ENCODE measurements at places on chromosomes 3 and 15. TPM values are rescaled to one million over a fixed set of nuclear protein-coding genes. Genes with fewer than 3 reads are reported as not detected.

- no peak for DNase-seq
Measured at GRCh38 chr15:101718896-101719295, 5.4 kb downstream of the TARS3 start.

GRCh38 chr3:156323466-156323865, 203.1 kb downstream of the KCNAB1 start:
- no peak for DNase-seq

DNA sequence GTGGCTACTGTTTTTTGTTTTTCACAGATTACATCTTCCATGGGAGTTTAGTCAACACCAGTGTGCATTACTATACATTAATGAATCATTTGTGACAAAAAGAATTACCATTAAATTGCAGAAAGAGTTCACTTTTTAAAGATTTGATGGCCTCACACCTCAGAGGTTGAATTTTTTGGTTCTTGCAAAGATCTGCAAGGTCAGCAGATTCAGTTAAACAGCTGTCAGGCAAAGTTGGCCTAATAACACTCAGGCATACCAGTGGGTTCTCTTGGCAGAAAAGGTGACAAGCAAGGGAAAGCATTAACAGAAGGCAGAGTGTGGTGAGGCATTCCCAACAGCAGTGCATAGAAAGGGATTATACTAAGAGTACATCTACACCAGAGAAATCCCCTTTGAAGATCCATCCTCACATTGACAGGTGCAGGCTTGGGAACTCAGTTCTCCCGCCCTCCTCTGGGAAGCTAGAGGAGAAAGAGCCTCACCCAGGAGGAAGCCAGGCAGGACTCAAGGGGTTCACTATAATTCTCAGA, 24.3 kb upstream of the PTX3 start:
- no peak for DNase-seq

DNA sequence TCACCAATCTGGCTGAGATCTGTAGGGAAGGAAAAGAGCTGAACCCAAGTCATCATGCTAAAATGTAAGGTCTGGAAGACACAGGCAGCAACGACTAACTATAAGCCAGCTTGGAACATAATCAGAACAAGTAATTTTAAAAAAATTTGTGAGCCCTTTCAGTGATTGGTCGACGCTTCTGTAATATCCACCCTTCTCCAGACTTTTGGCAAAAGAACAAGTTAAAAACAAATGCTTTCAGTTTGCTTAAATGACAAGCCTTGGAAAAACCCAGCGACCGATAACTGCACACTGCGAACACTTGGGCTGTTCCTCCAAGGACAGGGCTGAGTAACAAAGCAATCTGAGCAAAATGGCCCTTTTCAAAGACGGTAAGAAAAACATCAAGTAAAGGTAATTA, 49.6 kb downstream of the PCSK6 start:
- DNase-seq: no peak

GRCh38 chr3:19213603-19214220, 65.4 kb downstream of the KCNH8 start:
- DNase-seq: no peak

- DNase-seq: no peak
Measured at GRCh38 chr3:155347901-155348300, 54.4 kb upstream of the STRIT1 start.

DNA sequence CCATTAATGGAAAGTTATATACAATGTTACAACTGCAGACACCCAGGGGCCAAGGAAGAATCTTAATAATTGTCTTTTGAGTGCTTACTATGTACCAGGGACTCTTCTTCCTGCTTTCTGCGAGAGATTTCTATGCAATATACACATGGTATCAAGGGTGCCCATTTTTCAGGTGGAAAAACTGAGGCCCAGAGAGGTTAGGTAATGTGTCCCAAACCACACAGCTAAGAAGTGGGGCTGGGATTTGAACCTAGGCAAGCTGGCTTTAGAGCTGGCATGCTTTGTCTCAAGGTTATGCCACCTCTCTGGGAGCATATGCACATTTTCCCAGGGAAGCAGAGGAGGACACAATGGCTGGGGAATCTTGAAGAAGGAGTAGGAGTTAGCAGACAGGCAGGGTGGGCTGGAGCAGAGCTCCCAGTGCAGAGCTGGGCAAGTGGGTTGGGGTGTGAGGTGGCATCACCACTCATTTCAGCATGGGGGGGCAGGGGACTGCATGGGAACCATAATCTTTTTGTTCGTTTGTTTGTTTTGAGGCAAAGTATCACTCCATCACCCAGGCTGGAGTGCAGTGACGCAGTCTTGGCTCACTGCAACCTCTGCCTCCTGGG, 339.8 kb upstream of the LRRFIP2 start:
- no peak for DNase-seq

GRCh38 chr3:194233150-194233549, 97.2 kb downstream of the HES1 start:
- DNase-seq: no peak

GRCh38 chr3:100496711-100497261, 4.4 kb downstream of the TMEM45A start:
- DNase-seq: no peak

- no peak for DNase-seq
Measured at GRCh38 chr3:45100981-45101407, 45.2 kb downstream of the CDCP1 start.

DNA sequence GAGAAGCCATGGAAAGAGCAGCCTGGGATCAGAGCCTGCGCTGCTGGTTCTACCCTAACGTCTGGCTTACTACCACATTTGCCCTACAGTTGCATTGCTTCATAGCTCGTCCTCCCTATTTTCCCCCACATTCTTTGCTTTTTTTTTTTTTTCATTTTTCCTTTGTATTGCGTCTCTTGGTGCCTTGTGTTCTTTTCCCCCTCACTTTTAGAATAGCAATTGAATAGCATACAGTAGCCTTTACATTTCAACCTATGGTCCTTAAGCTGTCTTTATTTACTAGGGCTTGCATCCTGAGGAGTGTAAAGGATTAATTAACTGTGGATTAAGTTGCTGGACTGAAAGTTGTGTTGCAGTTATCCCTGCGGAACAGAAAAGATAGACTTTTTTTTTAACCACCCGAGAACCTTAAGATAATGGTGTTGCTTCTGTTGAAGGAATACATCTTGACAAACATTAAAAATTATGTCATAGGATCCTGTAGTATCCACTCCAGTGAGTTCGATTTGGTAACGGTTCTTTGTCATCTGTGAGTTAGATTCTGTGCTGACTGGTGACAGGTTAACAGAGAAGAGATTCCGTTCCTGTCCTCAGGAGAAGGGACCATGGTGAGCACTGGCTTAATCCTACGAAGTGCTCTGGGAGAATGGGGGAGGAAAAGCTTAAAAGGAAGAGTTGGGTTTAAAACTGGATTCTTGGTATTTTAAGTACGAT, 417.4 kb upstream of the NAALADL2 start:
- DNase-seq: no peak

DNA sequence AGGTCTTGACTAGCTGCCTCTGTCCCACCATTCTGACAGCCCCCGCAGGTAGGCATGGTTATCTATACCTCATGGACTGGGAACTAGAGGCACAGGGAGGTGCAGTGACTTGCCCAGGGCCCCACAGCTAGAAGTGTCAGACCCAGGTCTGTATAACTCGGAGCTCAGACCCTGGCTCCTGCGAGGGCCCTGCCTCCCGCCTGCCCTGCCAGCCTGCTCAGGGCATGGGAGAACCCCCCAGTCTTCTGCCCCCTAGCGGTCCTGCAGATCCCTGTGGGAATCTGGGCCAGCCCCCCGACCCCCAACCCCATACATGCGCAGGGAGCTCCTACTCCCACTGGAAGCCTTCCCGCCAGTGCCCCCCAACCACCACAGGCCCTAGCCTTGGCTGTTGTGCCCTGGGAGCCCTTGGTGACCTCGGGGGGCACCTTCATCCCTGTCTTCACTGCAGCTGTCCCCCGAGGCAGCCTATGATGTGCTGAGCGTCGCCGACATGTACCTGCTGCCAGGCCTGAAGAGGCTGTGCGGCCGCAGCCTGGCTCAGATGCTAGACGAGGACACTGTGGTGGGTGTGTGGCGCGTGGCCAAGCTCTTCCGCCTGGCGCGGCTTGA, 6.9 kb downstream of the ABTB1 start:
- DNase-seq: no peak

- DNase-seq: no peak
Measured at GRCh38 chr3:127065561-127066290, 82.8 kb downstream of the PLXNA1 start.

DNA sequence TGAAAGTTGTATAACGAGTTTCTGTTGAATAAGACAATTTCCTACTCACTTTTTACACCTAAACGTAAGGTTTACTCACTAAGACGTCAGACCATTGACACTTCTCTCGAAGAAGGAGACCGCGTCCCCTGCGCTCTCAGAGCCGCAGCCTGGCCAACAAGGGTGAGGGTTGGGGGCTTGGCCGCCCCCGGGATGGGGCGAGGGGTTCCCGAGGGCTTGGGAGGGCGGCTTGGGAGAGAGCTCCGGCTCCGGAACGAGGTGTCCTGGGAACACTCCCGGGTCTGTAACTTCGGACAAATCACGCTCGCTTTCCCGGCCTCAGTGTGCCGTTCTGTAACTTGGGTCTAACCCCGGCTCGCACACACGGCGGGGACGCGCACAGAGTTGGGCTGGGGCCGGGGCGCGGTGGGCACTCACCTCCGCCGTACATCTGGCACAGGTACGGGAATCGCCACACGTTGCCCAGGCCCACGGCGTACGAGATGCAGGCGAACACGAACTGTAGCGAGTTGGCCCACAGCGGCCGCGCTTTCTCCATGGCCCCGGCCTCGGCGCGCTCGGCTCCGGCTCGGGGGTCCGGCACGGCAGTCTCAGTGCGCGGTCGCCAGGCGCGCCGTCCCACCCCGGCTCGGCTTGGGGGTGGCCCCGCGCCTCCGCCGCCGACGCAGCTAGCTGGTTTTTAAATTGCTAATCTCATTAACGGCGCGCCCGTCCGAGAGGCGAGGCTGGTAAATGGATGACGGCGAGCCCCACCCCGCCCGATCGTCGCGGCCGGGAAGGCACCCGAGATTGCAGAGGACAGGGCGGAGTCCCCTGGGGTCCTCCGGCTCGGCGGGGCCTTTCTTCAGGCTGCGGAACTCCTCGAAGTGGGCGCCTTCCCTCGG, at the start of gene SLC6A20:
Gene SLC6A20 (minus strand): TSS at position 655 of the 884 bp plus-strand sequence. CDS start 117 bp downstream, at position 538.
- DNase-seq: peak; percentile 48

GRCh38 chr3:168100777-168101492, 5.2 kb upstream of the GOLIM4 start:
- DNase-seq: no peak

- DNase-seq: no peak
Measured at GRCh38 chr3:144085964-144086363, 114.3 kb downstream of the DIPK2A start.

- DNase-seq: no peak
Measured at GRCh38 chr3:12041446-12042041, 37.4 kb downstream of the SYN2 start.

- DNase-seq: peak; percentile 32
Measured at GRCh38 chr15:47577461-47577860, 139.8 kb upstream of the SEMA6D start.

DNA sequence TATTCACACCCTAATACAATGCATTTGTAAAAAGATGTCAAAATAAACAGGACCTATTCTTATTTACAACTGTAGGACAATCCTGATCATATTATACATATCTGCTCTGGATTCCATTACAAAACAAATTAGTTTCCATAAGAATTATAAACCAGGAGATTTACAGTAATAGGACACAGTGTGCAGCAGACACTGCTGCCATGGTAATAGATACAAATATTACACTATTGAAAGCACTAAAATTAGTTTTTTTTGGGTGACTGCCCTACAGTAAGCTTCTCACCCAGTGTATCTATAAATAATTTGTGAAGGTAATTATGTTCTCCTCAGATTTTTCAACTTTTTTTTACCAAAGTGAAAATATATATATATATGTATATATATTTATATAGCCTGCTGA, 47.9 kb downstream of the USF3 start:
- no peak for DNase-seq

DNA sequence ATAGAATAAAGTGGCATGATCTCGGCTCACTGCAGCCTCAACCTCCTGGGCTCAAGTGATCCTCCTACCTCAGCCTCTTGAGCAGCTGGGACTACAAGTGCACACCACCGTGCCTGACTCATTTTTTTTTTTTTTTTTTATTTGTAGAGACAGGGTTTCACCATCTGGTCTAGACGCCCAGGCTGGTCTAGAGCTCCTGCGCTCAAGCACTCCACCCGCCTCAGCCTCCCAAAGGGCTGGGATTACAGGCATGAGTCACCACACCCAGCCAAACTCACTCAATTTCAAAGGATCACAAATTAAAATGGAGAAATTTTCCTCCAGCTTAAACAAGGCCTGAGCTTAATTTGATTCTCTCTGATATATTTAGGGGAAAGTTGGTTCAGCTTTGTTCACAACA, 27.3 kb upstream of the NMB start:
- peak; percentile 47 for DNase-seq

GRCh38 chr15:63999177-63999576, 47.1 kb downstream of the DAPK2 start:
- no peak for DNase-seq

DNA sequence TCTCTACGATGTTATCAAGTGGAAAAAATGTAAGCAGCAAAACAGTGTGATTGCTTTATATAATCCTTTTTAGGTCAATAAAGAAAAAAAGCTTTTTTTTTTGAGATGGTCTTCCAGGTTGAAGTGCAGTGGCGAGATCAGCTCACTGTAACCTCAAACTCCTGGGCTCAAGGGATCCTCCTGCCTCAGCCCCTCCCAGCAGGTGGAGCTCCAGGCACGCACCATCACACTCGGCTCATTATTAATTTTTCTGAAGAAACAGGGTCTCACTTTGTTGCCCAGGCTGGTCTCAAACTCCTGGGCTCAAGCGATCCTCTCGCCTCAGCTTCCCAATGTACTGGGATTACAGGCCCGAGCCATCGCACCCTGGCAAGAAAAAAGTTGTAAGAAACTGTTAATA, 17.3 kb downstream of the RNF168 start:
- DNase-seq: peak; percentile 23

DNA sequence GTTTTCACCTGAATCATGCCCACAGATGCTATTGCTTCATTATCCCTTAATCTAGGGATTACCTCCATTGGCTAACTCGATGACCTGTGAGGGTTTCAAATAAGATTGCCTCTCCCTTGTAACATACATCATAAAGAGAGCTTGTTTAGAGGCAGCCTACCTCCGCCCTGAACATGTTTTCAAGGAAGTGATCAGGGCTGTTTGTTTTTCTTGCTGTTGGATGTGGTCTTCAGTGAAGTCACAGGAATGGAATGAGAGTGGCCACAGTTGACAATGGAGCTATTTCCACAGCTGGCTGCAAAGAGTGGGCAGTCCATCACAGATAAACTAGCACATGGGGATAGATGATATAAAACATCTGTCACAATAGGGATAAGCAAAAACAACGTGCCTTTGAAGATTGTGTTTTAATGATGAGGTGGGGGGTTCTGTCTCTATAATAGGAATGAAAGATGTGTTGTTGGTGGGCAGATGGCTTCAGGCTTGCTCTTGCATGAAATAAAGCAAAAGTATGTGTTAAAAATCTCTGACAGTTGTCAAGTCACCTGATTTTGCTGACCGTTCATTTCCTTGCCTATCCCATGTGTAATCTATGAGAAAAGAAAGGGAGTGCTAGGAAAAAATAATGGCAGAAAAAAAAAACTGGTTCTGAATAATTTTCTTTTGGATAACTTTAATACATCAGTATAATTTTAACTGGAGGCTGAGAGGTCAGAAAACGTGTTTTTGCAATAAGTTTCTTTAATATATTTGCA, 642.3 kb downstream of the RBMS3 start:
- DNase-seq: no peak

The SMARCC1 gene
- total RNA-seq: 196 TPM

The GOLGB1 gene
- total RNA-seq: 40.9 TPM

The EPHB3 gene
- 5.0 TPM for total RNA-seq

The CELSR3 gene
- total RNA-seq: 162 TPM

The NR1I2 gene
- total RNA-seq: not detected

The TMOD3 gene
- 29.2 TPM for total RNA-seq

The PAQR5 gene
- not detected for total RNA-seq

The GOLGA6L1 gene
- not detected for total RNA-seq

The ITIH1 gene
- not detected for total RNA-seq

The IL17RD gene
- 31.1 TPM for total RNA-seq

The TEX55 gene
- total RNA-seq: not detected

Measured in glutamatergic neuron (in vitro differentiated cells).